ENCODE measurements at places on chromosomes 16 and 17. TPM values are rescaled to one million over a fixed set of nuclear protein-coding genes. Genes with fewer than 3 reads are reported as not detected.

DNA sequence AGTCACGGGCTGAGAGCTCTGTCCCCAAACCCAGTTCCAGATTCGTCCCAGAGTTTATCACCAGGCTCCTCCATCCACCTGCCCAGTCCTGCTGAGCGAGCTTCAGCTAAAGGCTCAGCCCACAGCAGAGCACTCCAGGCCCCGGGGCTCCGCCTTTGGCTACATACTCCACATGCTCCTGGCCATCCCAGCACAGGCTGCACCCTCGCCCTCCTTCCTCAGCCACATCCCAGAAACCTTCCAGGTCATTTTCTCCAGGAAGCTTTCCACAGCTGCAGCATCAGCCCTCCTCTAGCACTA is 4.7 kb upstream of the CD2BP2 start:
- DNase-seq: no peak

DNA sequence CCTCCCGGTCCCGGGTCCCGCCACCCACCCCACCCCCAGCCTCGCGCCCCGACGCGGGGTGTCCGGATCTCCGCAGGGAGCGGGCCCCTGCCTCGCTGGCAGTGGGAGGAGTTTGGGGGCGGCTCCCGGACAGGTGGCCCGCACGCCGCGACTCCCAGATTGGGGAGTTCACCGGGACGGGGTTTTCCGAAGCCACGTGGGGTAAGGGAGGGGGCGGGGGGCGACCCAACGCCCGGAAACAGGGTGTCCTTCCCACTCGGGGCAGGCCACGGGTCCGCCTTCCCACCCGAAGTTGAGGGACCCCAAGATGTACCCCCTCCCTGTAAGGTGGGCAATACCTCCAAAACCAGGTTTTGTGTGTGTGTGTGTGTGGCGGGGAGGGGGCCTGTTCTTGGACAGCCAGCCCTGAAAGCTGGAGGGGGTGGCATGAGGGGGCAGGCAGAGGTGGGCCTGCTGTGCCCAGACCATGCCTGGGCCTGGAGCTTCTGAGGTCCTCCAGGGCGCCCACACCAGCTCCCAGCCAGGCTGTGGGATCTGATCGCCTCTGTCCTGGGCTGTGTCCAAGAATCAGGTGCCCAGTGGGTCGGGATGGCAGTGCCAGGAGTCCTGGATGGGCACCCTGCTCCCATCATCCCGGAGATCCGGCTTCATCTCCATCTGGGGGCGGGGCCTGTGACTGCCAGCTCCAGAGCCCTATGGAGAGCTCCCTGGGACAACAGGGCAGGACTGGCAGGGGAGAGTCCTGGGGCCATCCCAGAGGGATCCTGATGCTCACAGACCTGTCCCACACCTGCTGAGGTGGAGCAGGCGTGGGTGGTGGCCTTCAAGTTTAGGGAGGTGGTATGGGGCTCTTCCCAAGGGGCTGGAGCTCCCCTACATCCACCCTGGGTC is 767 bp downstream of the SYNGR2 start:
- DNase-seq: no peak

GRCh38 chr17:11252146-11252545 is 11.1 kb downstream of the SHISA6 start:
- DNase-seq: no peak

DNA sequence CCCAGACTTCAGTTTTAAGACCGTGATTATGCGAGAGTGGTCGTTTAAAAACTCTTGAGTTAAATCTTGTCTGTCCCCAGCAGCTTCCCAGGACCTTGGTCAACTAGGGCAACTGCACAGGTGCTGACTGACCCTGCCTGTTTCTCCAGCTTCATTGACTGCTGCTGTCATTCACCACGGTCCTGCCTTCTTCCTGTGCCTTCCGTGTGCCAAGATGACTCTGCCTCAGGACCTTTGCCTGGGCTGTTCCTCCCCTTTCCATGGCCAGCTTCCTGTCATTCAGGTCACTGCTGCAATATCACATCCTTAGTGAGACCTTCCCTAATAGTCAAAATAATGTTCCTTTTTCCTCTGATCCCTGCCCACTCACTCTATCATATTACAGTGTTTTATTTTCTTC is 3.9 kb downstream of the KIAA0513 start:
- DNase-seq: no peak

DNA sequence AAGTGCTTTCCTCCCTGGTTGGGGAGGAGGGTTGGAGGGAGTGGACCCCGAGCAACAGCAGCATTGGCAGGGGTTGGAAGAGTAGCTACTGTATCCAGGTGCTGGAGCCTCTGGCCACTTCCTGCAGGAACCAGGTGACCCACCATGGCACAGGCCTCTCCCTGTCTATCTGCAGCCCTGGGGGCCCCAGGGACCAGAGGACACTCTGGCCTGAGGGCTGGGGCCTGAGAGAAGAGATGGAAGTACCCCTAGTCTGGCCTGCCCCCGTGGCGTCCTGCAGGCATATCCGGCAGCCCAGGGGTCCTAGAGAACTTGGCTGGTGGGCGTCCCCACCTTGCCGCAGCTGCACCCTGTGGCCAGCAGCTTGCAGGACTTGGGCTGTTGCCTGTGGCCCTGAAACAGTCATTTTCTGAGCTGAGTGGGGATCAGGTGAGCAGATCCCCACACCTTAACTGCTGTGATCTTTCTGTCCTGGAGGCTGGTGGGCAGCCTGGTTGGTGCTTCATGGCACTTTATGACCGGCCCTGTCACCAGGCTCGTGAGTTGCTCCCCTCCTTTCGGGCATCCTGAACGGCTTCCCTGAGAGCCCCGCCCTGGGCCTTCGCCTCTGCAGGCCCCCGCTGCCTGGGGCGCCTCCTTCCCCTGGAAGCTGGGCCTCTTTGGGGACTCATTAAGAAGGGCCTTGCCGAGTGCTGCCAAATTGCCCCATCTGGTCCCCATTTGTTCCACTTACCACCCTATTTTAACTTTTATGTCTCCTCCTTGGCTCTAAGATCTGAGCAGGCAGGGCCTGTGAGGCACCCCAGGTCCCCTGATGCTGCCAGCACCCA is 298.6 kb downstream of the SEC14L1 start:
- no peak for DNase-seq

DNA sequence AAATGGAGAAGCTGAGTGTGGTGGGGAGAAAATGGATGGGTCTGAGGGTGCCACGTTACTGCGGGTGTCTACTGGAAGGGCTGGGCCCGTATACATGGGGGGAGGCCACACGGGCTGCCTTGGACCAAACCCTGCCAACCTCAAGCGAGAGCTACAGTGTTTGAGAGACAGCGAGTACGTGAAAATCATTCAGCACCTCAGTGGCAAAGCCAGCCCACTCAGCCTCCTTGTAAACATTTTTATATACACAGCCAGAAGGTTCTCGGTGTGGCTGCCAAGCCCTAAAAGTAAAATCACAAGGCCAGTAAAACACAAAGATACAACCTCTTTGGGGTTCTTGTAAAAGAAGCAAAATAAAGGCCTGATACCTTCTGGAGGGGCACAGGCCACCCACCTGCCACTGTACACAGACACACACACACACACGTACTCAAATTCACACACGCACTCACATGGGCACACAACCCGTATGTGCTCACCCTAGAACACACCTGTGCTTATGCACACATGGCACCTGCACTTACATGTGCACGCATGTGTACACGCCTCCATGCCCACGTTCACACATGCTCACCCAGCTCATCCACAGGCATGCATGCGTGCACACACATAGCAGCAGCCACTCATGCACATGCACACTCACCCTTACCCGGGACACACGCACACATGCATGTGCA is 102.8 kb downstream of the GSG1L start:
- DNase-seq: no peak

GPR179 gene
- total RNA-seq: not detected

DNA sequence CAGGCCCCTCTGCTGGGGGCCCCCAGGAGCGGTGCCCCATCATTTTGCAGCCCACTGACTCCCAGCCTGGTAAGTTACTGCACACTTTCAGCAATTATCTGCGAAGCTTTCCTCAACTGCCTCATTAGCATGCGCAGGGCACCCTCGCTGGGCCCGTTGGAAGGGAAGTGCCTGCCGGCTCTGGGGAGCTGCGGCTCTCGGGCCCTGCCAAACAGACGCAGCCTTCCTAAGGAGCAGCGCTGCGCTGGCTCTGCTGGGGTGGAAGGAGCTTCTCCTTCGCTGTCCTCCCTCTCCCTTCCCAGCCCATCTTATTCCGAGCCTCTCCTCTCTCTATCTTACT is 71.0 kb downstream of the RBBP6 start:
- no peak for DNase-seq

DNA sequence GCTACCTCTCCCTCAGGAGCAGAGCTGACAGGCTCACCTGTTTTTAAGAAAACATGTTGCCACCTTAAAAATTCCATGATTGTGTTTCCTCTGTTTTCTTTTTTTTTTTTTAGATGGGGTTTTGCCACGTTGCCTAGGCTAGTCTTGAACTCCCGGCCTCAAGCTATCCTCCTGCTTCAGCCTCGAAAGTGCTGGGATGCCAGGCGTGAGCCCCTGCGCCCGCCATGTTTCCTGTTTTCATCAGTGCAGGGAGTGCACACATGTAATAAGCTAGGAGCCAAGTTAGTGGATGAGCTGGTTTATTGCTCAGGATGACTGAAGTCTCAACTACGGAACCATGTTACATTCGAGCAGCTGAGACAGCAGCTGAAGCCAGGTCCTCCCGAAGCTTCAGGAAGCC is 13.6 kb downstream of the MRM3 start:
- DNase-seq: no peak

DNA sequence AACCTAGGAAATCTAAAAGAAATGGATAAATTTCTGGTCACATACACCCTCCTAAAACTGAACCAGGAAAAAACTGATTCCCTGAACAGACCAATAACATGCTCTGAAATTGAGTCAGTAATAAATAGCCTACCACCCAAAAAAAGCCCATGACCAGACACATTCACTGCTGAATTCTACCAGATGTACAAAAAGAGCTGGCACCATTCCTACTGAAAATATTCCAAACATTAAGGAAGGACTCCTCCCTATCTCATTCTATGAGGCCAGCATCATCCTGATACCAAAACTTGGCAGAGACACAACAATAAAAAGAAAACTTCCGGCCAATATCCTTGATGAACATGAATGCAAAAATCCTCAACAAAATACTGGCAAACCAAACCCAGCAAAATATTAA is 52.9 kb downstream of the TTC19 start:
- DNase-seq: no peak

DNA sequence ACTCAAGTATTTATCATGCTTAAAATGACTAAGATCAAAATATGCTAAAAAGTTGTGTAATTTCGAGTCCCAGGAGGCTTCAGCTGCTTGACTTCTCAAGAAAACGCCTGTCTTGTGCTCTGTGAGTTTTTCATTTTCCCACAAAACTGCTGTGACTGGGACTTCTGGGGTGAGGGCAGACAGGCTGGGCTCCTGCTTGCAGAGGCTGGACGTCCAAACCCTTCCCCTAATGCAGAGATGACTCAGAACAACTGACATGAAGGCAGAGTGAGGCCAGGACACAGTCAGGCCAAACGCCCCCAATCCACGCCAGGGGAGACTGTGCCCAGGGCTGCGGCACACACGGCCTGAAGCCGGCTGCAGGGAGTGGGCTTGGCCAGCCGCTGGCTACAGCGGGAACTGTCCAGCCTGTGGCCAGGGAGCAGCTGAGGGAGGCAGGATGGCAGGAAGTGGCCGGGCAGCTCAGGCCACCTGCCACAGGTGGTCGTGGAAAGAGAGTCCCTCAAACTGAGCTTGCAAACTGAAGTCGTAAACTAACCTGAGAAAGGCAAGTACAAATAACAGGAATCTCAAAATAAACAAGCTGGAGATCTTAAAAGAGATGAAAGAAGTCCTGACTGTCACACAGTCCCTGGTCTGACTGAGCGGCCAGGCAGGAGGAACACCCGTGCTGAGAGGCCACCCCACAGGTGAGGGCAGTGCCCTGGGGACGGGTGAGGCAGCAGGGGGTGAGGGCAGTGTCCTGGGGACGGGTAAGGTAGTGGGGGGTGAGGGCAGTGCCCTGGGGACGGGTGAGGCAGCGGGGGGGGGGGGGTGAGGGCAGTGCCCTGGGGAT is 21.3 kb upstream of the HEXD start:
- DNase-seq: no peak

PTGES3L gene
- not detected for total RNA-seq

DNA sequence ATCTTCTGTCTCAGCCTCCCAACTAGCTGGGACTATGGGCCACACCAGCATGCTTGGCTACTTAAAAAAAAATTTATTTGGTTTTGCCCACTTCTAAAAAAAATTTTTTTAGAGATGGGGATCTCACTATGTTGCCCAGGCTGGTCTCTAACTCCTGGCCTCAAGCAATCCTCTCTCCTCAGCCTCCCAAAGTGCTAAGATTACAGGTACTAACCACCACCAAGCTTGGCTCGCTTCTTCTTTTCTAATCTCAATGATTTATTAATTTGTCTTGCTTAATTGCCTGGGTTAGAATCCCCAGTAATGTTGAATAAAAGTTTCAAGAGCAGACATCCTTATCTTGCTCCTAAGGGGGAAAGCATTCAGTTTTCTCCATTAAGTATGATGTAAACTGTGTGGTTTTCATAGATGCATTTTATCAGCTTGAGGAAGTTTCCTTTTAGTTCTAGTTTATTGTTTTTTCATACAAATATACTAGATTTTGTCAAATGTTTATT is 65.8 kb upstream of the NACA2 start:
- DNase-seq: no peak

DNA sequence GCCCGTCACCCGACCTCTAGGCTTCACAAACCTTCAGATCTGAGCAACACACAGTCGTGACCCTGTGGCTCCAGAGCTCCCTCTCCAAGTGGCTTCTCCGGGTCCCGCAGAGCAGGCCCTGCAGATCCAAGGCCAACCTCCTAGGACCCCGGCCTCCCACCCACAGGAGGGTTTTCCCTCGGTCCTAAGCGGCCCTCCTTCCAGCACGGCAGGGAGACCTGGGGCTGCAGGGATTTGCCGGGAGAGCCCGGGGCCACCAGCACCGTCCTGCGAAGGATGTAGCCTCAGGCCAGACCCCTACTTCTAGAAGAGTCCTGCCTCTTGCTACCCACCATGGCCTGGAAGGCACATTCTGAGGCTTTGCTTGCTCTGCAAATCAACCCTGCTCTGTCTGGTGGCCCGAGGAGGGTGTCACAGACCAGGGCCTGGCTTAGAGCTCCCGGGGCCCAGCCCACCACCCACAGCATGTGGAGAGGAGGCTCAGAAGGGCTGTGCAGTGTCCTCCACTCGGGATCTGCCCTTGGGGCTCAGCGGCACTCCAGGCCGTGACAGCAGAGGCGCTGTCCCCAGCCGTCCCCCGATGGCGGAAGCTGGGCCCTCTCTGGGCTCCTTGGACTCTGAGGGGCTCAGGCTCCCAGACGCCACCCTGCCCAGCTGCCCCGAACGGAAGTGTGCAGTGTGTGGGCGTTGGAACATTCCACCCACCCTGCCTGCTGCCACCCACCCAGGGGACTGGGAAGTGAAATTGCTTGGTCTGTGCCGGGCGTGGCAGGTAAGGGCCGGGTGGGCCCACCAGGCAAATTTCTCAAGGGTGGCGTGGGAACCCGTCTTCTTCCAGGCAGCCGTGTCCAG is 28.8 kb upstream of the ACSF3 start:
- no peak for DNase-seq

- DNase-seq: no peak
These were observed 6.4 kb upstream of the SRCAP start for GRCh38 chr16:30692396-30693064.

KRTAP4-5 gene
- not detected for total RNA-seq
